ENCODE measurements at places on chromosomes 1 and 21. TPM values are rescaled to one million over a fixed set of nuclear protein-coding genes. Genes with fewer than 3 reads are reported as not detected.

TAF5L gene
- polyA plus RNA-seq, result 11.0 TPM

MRPL24 gene
- polyA plus RNA-seq, result 63.5 TPM

PDPN gene
- polyA plus RNA-seq, result 39.3 TPM

CCDC30 gene
- polyA plus RNA-seq, result 2.3 TPM

VWA5B1 gene
- 0.13 TPM for polyA plus RNA-seq

OR6K3 gene
- not detected for polyA plus RNA-seq

KPRP gene
- not detected for polyA plus RNA-seq

CCDC190 gene
- polyA plus RNA-seq, result 5.2 TPM

Measured in forelimb muscle (tissue), 1 donor.